T-helper 17 cell (primary cell): ENCODE measurements at places on chromosomes 13 and 19.

GRCh38 chr19:18338541-18338940 is 1.9 kb upstream of the PGPEP1 start:
- no peak for DNase-seq

- no peak for DNase-seq
These were observed 631.2 kb downstream of the GPC5 start for GRCh38 chr13:92029641-92030040.

- DNase-seq = no peak
These were observed 175.2 kb downstream of the TDRD3 start for GRCh38 chr13:60572003-60572798.

DNA sequence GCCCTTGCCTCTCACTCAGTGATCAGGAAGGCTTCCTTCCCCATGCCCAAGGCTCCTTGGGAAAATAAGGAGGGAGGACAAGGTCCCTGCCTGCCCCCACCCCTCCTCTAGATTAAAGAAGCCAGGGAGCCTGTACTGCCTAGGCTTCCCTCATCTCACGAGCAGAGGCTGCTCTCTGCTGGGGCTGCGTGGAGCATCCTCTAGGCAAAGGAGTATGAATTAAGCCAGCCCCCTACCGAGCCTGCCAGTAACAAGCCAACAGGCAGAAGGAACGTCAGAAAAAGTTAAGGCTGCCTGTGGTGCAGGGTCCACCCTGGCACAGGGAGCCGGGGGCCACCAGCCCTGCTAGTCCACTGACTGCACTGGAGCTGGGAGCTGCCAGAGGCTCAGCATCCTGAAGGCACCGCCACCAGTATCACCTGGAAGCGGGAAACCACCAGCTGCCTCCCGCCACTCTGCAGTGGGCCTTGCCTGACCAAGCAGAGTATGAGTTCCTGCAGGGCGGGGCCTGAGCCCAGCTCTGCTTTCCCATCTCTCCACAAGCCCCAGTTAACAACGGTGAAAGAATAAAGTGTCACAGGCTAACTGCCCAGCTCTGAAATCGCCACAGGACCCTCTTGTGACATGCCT is 6.8 kb downstream of the NAPA start:
- no peak for DNase-seq

DNA sequence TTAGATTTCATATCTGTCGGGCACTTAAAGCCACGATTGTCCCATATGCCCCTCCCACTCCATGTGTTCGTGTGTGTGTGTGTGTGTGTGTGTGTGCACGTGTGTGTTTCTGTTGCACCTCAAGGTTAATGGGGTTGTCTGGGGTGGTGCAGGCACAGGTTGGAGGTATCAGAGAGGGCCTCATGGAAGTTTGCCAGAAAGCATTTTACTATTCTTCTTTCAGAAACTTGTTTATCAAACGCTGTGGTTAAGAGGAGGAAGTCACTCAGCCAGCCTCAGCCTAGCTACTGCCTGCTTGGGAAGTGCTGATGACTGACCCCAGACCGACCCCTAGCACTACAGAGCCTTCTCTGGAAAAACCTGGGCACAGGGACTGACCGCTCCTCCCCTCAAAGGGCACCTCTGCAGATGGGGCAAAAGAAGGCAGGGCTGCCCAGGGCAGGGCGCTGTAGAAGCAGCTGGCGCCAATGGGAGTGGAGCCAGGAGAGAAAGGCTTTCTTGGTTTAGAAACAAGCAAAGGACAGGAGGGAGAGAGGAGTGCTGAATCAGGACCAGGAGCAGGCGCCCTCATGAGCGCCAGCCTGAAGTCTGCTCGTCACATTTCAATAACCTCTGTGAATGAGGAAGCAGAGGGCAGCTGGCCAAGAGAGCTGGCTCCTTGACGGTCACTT is 3.9 kb downstream of the SIAH3 start:
- no peak for DNase-seq

- DNase-seq = no peak
These were observed 443.1 kb upstream of the SPRY2 start for GRCh38 chr13:80783926-80784565.

DNA sequence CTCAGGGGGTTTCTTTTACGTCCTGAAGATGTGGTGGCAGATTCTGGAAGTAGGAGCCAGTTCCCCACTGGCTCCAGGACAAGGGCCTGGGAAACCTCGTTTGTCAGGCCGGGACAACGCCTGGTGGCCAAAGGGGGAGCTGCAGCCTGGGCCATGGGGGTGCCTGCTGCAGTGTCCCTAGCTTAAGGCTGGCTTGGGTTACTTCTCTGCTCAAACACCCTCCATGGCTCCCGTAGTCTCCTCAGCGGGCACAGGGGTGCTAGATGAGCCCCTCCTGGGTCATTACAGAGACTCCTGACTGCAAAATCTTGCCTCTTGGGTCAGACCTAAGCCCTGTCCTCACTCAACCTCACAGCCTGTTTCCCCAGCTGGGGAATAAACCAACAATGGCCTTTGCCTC is 14.7 kb downstream of the CILP2 start:
- no peak for DNase-seq

- DNase-seq = no peak
These were observed 52.6 kb downstream of the MAP4K1 start for GRCh38 chr19:38564981-38565690.

- no peak for DNase-seq
These were observed 18.9 kb downstream of the ARID3A start for GRCh38 chr19:944663-945241.

DNA sequence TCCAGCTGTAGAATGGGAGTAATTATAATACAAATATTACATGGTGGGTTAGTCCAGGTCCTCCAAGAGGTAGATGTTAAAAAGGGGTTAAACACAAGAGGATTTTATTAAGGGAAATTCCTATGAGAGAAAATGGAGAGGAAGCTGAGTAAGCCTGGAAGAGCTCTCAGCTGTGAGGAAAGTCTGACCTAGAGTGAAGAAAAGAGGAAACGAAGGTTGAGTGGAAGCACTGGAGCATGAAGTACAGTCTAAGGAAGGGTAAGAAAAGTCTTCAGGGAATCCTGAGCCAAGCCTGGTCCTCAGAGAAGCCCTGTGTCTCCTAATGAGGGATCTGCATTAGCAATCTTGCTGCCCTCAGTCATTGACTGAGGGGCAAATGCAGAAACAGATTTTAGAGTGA is 506.2 kb downstream of the GPC5 start:
- no peak for DNase-seq

GRCh38 chr13:76773448-76774094 is 112.6 kb downstream of the KCTD12 start:
- DNase-seq = no peak

- no peak for DNase-seq
These were observed 11.4 kb downstream of the ETFB start for GRCh38 chr19:51354742-51355148.
